ENCODE measurements at places on chromosomes 13 and 19.

DNA sequence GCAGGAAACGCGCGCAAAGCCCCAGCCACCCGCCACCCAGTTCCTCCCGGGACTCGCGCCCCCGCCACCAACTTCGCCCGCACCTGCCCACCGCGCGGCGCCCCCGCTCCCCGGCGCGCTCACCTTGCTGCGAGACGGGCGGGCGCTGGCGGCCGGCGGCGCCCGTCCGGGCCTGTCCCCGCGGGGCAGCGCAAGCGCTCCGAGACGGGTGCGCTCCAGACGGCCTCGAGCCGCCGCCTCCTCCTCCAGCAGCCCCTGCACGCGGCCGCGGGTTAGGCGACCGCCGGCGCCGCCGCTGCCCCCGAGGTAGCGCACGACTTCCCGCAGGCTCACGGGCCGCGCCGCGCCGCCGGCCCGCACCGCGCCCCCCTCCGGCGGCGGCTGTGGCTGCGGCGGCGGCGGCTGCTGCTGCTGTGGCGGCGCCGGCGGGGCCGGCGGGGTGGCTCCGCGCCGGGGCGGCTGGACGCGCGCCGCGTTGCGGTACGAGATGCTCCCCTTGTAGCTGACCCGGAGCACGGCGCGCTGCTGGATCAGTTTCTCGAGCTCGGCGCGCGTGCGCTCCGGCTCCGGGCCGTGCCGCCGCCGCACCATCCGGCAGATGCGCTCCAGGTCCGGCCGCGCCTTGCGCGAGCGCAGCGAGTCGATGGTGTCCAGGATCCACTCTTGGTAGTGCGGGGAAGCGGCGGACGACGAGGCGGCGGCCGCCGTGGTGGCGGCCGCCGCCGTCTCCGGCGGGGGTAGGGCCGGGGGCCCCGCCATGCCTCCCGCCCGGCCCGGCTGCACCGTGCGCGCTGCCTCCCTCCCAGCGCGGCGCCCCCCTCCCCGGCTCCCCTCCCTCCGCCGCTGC lies 666 bp downstream of the SAMD1 start:
- DNase-seq: peak; percentile 77

DNA sequence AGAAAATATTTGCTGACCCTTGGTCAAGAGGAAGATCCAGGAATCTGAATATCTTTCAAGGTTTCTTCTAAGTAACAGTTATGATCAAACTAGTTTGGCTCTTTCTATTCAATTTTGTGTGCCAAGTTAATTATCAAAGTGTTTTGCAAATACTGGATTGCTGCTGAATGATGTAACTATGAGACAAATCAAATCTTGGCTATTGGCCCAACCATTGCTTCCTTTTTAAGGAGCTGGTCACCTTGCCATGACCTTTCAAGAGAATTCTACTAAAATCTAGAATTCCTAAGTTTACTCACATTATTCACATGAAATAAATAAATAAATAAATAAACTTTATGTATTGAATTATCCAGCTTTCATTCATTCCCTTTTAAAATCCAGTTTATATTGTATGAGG lies 371.8 kb downstream of the SLITRK6 start:
- no peak for DNase-seq

GRCh38 chr19:45667620-45668341 lies at the start of gene GIPR:
Gene GIPR (plus strand): TSS chr19:45668221. CDS start chr19:45669521, 1,300 bp downstream.
- no peak for DNase-seq

GRCh38 chr19:36973021-36973843 lies 57.1 kb downstream of the ZNF568 start:
- peak; percentile 30 for DNase-seq

DNA sequence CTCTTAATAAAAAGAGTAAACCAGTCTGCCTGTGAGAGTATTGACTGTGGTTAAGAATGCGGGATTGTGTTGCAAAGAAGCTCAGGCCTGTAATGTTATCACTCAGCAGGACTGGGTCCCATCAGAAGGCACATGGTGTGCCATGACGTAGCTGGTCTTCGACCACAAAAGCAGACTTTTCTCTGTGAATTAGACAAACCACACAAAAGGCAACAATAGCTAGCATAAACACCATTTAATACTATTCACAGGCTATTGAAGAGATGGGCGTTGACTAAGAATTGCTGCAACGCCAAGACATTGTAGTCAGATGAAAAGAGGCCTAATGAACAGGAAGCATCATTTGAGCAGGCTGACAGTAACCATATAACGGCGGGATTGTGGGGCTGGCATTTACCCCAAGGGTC lies 235.6 kb upstream of the SOX21 start:
- DNase-seq: no peak

GRCh38 chr19:48190288-48190884 lies 19.9 kb downstream of the ZSWIM9 start:
- peak; percentile 57 for DNase-seq

- no peak for DNase-seq
Observed at GRCh38 chr13:97241761-97242160, 19.6 kb downstream of the MBNL2 start.

- DNase-seq: no peak
Observed at GRCh38 chr19:47407417-47407774, 11.9 kb downstream of the MEIS3 start.

- no peak for DNase-seq
Observed at GRCh38 chr19:51729781-51730180, 6.0 kb upstream of the HAS1 start.

DNA sequence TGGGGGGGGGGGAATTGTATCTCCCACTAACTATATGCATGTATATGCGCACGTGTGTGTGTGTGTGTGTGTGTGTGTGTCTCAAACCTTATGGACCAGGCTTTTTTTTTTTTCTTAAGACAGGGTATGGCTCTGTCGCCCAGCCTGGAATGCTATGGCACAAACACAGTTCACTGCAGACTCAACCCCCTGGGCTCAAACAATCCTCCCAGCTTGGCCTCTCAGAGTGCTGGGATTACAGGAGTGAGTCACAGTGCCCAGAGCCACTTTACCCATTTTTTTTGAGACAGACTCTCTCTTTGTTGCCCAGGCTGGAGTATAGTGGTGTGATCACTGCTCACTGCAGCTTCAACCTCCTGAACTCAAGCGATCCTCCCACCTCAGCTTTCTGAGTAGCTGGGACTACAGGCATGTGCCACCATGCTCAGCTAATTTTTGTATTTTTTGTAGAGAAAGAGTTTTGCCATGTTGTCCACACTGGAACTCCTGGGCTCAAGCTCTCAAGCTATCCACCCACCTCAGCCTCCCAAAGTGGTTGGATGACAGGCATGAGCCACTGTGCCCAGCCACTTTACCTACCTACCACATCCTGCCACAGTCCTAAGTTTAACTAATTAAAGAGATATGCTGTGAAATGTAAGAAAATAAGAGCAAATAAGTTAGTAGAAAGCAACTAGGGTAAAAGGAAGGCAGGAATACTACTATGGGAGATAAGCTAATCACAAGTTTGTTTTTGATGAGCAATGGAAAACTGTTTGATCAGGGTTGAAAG lies 2.4 kb downstream of the ZMYM5 start:
- DNase-seq: no peak

DNA sequence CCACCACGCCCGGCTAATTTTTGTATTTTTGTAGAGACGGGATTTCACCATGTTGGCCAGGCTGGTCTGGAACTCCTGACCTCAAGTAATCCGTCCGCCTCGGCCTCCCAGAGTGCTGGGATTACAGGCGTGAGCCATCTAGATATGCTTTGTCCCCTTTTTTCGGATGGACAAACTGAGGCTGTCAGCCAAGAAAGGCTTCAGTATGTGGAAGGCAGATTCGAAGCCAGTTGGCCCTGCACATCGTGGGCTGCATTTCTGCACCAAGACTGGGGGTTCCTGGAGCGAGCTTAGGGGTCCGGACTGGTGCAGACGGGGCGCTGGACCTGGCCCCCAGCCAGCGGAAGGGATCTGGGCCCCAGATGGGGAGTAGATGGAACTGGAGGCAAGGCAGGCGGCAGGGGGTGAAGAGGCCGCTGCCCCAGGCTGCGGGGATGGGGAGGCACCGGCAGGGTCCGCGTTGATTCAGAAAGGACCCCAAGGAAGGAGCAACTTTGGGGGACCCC lies 9.7 kb upstream of the JUND start:
- DNase-seq: no peak

GRCh38 chr19:46287585-46287984 lies 9.3 kb upstream of the HIF3A start:
- DNase-seq: no peak

DNA sequence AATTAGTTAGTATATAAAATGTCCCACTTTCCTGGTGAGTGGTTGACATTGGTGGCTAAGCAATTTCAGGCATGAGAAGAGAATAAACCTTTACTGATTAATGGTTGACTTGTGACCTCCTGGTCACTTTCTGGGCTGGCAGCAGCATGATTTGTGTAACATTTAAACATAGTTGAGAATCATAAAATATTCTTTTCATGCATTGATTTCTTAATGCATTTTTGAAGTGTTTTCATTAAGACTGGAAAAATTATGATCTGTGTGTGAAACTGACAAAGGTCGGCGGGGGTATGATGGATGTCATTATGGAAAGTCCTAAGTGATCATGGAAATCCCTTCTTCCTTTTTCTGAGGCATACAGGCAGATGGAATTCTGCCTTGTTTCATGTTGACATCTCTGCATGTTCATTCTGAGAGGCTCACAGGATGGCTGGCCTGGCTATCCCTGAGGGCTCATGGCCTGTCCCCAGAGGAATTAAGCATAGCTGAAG lies 98.7 kb upstream of the RNF113B start:
- no peak for DNase-seq

- DNase-seq: no peak
Observed at GRCh38 chr13:103873725-103874124, 807.5 kb upstream of the SLC10A2 start.

- no peak for DNase-seq
Observed at GRCh38 chr13:99085808-99086266, 108.0 kb upstream of the DOCK9 start.

DNA sequence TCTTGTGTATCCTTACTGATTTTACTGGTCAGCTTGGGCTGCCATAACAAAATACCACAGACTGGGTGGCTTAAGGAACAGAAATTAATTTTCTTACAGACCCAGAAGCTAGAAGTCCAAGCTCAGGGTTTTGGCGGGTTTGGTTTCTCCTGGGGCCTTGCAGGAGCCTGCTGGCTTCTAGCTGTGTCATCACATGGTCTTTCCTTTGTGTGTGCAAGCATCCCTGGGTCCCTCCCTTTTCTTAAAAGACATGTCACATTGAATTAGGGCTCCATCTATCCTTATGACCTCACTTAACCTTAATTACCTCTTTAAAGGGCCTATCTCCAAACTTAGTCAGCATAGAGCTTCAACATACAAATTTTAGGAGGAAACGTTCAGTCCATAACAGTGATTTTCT lies 23.4 kb downstream of the UBAC2 start:
- DNase-seq: no peak

- DNase-seq: no peak
Observed at GRCh38 chr19:34332027-34332760, 32.8 kb upstream of the GPI start.

- DNase-seq: no peak
Observed at GRCh38 chr13:67964986-67965385, 734.9 kb upstream of the PCDH9 start.

DNA sequence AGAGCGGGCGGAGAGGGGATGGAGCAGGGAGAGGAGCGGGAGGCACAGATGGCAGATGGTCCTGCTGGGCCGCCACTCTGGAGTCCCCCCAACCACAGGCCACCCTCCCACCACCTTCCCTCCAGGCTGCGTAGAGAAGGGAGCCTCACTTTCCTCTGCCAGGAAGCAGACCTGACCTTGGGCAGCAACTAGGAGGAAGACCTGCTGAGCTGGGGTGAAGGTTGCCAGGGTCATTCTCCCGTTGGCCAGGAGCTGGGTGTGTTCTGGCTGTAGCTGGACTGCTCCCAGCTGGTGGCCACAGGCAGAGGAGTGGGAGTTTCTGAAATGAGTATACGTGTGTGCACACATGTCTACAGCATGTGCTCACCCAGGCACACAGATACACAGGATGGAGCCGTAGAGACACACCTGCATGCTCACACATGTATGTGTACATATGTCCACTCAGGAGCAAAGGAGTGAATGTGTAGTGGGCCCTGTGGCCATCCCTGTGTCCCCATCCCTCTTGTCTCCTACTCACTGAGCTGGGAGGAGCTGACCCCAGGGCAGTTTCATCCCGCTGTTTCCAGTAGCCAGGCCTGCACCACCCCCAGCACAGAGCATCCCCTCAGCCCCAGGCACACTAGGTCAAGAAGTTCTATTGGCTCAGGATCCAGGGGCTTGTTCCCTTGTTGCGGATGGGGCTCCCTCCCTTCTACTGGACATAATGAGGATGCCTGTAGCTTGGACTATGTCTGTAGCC lies 53.0 kb downstream of the CHST8 start:
- DNase-seq: no peak

DNA sequence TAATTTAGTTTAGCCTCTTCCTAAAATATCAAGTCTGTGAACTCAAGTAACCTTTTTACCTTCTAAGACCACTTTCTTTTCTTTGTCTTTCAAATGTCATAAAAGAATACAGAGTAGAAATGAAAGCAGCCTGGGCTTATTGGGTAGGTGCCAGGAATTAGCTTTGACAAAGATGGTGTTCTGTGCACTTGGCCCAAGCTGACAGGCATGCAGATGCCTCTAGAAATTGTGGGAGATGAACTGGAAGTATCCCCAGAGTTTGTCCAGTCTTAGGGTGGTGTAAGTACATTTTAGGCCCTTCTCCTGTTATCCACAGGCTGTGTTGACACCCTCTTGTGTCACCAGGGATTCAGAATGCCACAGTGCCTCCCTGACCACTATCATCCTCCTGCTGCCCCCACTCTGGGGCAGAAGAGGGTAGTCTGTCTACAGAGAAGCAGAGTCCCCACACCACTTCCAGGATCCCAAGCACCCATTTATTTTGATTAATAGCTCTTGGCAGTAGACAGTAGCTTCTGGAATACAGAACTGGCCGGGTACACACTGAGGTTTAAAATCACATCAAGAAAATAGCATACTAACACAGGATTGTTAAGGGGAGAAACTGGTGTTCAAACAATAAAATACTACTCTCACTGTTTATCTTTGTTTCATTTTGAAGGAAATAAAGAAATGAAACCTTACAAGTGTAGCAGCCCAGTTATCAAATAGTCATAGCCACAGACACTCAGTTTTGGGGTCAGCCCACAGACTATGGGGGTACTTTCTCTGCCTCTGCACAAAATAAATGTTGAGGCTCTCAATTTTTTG lies 343.2 kb downstream of the KCNRG start:
- DNase-seq: no peak

GRCh38 chr13:109779876-109780510 lies 6.4 kb downstream of the IRS2 start:
- DNase-seq: no peak

GRCh38 chr13:82751206-82751605 lies 1131.1 kb downstream of the SLITRK1 start:
- no peak for DNase-seq

- no peak for DNase-seq
Observed at GRCh38 chr19:47445937-47446402, 25.7 kb downstream of the SLC8A2 start.

GRCh38 chr13:91719033-91719432 lies 320.6 kb downstream of the GPC5 start:
- DNase-seq: no peak
